Kidney capillary endothelial cell (primary cell): ENCODE measurements at places on chromosomes 7 and 10.

GRCh38 chr10:62635127-62635526, 169.4 kb upstream of the ADO start:
- DNase-seq = no peak

DNA sequence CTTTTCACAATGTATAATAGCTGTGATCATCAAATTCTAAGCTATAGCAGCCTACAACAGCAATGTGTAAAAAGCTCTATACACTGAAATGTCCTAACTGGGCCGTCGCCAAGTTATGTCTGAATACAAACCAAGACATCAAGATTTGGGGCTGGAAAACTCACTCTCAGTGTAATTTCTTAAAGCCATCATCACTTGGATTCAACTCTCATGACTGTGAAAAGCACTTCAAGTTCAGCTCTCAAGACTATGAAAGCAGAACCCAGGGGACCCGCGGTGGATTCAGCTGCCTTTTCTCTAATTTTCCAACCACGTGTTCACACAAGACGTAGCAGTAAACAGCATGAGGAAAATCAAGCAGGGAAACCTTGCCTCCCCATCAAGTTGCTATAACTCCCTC, 15.8 kb upstream of the ZNRF2 start:
- no peak for DNase-seq

GRCh38 chr7:30659312-30659711, 22.9 kb downstream of the CRHR2 start:
- no peak for DNase-seq

DNA sequence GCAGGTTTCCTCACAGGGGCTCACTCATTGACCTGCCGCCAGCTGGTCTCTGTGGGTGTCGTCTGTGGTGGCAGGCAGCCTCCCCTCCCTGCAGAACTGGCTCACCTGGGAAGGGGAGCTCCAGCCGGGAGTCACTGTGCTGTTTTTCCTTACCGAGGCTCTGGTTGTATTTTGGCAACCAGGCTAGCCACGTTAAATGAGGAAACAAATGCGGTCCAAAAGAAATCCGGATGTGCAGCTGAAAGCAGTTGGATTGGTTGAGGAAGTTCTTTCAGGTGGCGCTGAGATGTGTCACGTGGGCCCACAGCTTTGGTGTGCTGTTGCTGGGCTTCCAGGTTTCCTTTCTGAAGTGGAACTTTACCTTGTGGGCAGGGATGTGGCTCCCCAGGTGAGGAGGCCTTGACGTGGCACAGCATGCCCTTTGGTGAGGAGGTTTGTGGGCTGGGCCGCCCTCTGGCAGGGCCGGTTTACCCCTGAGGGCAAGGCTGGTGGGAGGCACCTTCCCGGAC, 14.2 kb downstream of the MTURN start:
- no peak for DNase-seq

DNA sequence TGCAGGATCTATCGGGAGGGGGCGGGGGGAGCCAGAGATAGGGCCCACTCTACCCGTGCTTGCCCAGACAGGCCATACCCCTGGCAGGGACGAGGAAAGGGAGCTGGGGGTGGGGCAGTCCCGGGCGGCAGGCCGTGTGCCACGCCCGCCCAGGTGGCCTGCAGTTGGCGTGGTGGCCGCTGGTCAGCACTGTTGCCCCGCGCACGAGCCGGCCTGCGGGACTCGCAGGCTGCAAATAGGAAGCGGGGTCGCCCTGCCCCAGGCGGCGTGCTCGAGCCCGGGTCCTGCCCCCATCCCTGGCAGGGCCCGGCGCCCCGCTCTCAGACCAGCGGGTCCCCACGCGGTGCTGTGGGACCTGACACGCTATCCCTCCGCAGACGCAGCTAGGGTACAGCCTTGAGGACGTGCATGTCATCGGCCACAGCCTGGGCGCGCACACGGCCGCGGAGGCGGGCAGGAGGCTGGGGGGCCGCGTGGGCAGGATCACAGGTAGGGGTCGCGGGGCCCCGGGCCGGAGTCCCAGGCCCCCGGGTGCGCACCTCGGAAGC, 6.7 kb downstream of the PNLIPRP2 start:
- DNase-seq = no peak

DNA sequence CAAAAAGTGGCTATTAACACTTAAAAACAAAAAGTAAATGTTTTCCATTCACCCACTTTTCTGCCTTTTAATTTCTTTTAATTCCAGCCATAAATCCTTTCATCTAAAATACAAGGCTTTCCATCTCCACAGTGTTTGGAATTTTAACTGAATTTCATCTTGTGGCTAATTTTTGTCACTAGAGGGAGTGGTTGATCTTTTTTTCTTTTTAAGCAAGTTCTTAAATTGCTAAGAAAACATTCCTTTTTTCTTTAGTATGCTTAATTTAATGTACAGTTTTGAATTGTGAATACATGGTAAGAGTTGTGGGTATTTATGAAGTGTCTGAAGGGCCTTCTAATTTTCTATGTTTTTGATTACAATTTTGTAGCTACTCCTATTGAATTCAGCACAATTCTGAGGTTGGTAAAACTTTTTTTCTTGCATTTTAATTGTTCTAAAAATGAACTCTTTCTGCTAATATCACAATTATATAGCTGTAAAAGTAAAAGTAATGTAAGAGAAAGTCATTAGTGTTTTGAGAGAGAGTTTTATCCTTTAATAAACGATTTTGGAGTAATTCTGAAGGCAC, 54.9 kb upstream of the ANK3 start:
- DNase-seq = peak; percentile 47

DNA sequence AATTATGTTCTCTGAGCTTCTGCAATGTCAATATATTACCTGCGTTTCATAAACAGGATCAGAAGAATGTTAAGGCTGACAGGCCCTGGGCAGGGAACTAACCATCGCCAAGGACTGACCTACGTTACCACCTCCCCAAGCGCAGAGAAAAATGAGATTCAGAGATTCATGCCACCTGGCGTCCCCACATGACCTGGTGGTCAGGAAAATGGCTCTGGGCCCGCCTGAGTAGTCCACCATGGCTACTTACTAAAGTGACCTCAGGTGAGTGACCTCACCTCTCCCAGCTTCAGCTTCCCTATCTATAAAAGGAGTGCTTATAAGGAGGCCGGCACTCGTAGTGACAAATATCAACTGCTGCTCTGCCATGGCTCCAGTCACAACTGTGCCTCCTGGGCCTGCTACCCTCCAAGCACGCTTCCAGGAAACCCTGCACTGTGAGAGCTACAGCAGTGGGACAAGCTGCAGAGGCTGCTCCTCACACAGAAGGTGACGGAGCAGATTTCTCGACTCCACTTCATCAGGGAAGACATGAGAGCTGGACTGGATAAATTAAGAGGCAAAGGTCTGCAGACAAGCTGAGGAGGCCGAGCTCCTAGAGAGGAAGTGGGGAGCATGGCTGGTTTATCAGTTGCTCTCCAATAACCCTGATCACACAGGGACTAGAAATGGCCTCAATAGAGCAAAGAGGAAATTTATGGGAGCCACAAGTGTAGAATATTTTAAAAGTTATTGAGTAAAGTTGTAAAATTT, 103.0 kb downstream of the RNF216 start:
- no peak for DNase-seq

DNA sequence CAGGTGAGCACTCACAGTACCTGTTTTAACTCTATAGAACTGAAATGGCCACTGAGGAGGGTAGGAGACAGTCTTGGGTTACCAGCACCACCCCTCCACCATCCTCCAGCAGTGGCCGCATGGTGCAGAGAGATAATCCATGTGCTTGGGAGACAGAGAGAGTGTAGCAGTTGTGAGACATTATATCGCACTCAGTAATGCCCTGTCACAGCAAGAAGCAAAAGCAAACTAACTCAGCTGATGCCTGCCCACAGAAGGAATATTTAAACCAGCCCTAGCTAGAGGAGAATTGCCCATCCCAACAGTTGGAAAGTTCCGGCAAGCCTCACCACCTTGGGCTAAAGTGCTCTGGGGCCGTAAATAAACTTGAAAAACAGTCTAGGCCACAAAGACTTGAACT, 58.8 kb upstream of the HBP1 start:
- DNase-seq = no peak

DNA sequence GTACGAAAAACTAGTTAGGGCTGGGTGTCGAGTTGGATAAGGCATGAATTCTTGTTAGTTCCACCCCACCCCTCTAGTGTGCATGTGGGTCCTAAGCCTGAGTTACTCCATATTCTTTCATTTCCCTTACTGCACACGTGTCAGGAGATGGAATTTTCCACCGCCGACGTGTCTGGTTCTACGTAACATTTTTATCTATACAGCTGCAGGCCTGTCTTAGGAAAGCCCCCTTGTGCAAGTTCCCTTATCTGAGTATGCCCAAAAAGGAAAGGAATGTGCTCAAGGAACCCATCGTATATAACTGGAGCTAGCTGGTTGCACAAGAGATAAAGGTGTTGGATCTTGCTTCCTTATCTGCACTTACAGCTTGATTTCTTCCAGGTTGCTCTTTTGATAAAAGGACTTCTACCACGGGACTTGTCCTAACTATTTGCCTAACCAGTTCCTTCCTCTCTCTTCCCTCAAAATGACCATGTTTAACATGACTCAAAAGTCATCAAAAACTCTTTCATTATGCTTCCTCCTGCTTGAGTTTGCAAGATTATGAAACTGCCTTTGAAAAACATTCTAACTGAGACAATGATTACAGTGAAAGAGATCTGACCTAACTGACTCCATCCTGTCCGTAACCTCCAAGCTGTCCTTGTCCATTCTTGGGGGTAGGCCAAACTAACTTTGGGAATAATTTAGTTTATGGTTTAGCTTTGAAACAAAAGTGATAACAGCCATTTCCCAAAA, 181.4 kb downstream of the AKR1D1 start:
- peak; percentile 12 for DNase-seq

DNA sequence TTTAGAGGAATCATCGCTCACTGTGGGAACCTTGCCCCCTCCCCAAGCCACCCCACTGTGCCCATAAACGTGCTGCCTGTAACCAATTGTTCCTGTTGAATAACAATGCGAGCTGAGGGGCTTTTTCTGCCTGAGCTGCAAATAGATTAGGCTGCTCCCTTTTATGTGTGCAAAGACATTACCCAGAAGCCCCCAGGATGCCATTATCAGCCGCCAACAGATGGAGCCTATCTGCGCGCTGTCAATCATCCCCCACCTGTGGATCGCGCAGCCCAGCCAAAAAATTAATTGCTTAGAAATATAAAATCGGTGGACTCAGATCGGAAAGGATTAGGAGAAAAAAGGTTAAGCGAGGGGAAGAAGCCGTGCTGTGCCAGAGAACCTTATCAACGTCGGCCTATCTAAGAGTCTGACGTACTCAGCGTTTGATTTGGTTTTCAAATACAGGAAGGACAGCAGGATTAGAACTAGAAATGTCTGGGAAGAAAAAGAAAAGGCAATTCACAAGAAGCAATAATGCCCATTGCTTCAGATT, 167.3 kb upstream of the MYO3A start:
- no peak for DNase-seq

DNA sequence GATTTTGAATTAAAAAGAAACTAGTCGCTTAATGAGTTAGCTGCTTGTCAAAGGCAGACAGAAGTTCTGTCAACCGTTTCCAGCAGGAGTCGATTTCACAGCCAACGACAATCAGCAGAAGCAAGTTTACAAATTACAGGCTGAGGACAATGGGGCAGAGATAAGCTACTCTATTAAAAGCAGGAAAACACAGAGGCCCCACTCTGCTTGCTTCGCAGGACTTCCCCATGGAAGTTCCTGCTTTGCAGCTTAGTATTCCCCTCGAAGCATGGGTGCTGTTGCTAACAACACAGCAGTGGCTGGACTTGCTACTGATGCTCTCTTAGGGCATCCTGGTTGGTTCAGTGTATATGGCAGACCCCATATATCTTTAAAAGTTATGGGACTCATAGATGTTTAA, 50.8 kb upstream of the KLF6 start:
- DNase-seq = peak; percentile 17

- DNase-seq = no peak
Measured at GRCh38 chr7:4690953-4691856, 9.1 kb downstream of the FOXK1 start.

GRCh38 chr7:155591055-155591775, 44.9 kb upstream of the CNPY1 start:
- no peak for DNase-seq

GRCh38 chr10:124224331-124225028, 131.1 kb upstream of the CHST15 start:
- DNase-seq = no peak

GRCh38 chr10:125633517-125633999, 49.4 kb downstream of the TEX36 start:
- DNase-seq = no peak

DNA sequence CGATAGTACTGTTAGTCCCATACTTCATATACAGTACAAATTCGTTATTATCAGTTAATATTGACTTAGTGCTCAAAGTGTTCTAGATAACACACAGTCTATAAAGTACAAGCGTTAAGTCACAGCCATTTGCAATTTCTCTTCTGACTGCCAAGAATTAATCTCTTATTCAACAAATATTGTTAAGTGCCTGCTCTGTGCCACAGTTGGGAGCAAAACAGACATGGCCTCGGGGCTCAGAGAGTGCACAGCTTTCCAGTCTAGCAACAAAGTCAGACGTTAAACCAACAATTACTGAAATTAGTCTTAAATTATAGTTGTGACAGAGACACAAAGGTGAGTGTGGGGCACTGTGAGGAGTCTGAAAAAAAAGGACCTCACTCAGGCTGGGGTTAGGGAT, 113.0 kb upstream of the DPP6 start:
- DNase-seq = no peak

DNA sequence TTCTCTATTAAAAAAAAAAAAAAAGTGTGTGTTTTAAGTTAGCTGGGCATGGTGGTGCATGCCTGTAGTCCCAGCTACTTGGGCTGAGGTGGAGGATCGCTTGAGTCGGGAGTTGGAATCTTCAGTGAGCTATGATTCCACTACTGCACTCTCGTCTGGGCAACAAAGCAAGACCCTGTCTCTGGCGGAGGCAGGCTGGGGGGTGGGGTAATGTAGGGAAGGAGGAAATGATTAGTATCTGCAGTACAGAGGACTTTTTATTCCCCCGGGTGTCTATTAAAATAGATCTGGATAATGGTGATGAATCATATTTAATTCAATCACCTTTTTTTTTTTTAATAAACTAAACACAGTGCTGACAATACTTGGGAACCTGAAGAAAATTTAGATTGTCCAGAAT, 6.5 kb downstream of the CBX3 start:
- no peak for DNase-seq

DNA sequence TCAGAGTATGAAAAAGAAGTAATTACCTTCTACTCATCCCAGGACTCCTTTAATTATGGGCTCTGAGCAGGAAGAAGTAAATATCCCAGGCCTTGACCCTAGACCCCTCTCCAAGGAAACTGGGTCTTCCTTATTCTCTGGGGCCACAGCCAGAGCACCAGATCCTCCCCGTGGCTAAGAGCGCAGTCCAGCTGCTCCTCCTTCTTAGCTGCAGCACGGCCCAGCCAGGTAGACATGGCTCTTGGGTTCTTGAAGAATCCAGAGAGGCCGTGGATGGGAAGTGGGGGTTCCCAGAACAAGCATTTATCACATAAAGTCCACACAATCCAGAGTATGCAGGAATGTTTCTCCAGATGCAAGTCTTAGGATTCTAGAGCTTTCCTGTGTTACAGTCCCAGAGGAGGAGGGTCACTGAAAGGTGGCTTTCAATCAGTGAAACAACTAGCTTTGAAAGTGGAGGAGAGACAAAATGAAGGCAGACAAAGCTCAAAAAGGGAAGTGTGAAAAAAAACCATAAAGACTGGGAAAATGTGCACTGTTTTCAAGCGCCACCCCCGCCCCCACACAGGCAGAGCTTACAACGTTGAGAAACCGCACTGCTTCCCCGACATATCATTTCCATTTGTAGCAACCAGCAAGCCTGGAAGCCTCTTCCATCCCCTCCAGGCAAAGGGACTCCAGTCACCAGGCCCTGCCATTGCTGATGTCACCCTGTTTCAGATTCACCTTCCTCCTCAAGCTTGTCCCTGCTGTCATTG, 396.5 kb upstream of the MKI67 start:
- DNase-seq = no peak
